ENCODE measurements at places on chromosomes 6 and 20. TPM values are rescaled to one million over a fixed set of nuclear protein-coding genes. Genes with fewer than 3 reads are reported as not detected.

ELOVL4 gene
- 15.1 TPM for total RNA-seq

DNA sequence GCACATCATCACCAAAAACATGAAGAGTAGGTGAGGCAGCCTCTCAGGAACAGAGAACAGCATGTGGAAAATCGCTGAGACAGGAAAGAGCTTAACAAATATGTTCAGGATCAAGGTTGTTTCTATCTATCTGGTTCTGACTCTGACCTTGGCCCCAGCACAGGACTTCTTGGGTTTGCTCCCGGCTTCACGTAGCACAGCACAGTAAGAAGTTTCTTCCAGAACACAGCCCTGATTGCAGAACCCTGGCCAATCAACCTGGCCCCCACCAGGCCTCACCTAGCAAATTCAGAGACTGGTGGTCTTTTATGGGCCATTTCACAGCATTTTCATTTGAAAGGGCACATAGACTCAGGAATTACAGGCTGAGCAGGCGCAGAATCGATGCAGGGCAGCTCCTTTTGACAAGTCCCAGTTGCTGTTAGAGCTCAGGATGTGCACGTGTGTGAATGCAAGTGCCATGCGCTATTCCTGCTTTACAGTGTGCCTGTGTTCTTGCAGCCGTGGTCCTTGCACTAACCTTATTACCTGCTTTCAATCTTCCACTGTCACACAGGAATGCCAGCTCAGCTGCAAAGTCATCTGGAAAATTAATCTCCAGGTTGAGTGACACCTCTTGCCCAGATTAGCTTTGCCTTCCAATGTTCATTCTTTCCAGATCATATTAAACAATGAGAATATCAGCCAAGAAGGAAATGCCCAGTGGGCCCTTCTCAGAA is 100.5 kb upstream of the SLC2A12 start:
- no peaks in the 10 kb centered on the region for H3K27me3 ChIP-seq
- no peaks in the 10 kb centered on the region for H3K36me3 ChIP-seq
- H3K4me3 ChIP-seq: no peak overlapping the region
- H3K27ac ChIP-seq: no peak overlapping the region

GRCh38 chr6:40425192-40425919 is 161.8 kb downstream of the LRFN2 start:
- no peaks in the 10 kb centered on the region for H3K36me3 ChIP-seq
- H3K4me3 ChIP-seq: no peak overlapping the region
- H3K27ac ChIP-seq: no peak overlapping the region
- H3K4me1 ChIP-seq: peaks cover 9% of the 10 kb centered on the region
- DNase-seq: no peak

- H3K4me1 ChIP-seq: no peaks in the 10 kb centered on the region
- no peaks in the 10 kb centered on the region for H3K36me3 ChIP-seq
- H3K27me3 ChIP-seq: no peaks in the 10 kb centered on the region
- H3K4me3 ChIP-seq: no peak overlapping the region
- no peak overlapping the region for H3K27ac ChIP-seq
Measured at GRCh38 chr6:46989398-46989797, 52.7 kb downstream of the ADGRF1 start.

GRCh38 chr6:72968704-72969103 is 256.6 kb downstream of the KHDC1L start:
- no peaks in the 10 kb centered on the region for H3K27me3 ChIP-seq
- no peaks in the 10 kb centered on the region for H3K4me1 ChIP-seq
- H3K27ac ChIP-seq: no peak overlapping the region
- DNase-seq: no peak
- H3K4me3 ChIP-seq: no peak overlapping the region

DNA sequence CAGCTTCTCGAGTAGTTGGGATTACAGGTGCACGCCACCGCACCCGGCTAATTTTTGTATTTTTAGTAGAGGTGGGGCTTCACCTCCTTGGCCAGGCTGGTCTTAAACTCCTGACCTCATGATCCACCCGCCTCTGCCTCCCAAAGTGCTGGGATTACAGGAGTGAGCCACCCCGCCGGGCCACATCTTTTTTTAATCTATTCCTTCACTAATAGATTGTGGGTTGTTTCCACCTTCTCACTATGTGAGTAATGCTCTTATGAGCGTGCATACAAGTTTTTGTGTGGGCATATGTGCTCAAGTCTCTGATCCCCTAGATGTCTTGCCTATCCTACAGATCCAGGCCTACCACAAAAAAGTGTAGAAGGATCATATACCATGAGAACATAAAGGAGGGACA is 30.7 kb downstream of the CARMIL1 start:
- H3K27ac ChIP-seq: no peak overlapping the region
- H3K27me3 ChIP-seq: no peaks in the 10 kb centered on the region
- H3K36me3 ChIP-seq: no peaks in the 10 kb centered on the region
- H3K4me3 ChIP-seq: no peak overlapping the region

DNA sequence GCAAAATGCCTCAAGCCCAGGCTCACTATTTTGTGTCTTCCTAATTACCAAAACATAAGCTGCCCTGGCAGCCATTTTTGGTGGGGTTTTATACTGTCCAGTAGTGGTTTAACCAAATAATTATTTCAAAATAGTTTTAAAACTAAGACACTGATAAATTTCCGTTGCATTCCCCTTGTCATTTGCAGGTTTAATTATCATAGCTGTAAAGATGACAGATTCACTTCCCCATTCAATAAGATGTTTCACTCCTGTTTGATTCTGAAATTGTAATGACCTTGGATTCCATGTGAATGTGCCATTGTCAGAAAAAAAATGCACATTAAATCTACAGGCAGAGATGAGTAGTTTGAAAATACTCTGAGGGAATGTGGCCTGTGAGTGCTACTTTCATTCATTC is 172.0 kb downstream of the COL9A1 start:
- H3K27ac ChIP-seq: no peak overlapping the region
- no peak for DNase-seq
- H3K4me3 ChIP-seq: no peak overlapping the region
- H3K4me1 ChIP-seq: peaks cover 4% of the 10 kb centered on the region

DNA sequence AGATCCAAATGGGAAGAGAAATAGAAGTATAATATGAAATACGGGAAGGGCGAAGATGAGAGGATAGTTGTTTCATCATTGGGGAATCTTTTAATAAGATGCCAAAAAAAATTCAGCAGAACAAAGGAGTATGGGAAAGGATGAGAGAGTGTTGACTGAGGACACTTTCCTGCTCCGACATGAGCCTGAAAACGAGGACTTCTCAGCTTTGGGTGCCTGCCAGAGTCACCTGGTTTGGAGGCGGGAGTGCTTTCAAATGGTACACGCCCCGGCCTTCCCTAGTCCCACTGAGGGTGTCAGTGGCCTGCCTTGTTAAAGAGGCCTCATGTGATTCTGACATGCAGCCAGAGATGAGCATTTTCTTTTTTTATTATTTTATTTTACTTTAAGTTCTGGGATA is 250.9 kb downstream of the ANKRD60 start:
- no peak overlapping the region for H3K4me3 ChIP-seq
- no peaks in the 10 kb centered on the region for H3K27me3 ChIP-seq
- no peaks in the 10 kb centered on the region for H3K36me3 ChIP-seq
- peaks cover 2% of the 10 kb centered on the region for H3K4me1 ChIP-seq
- DNase-seq: no peak
- no peak overlapping the region for H3K27ac ChIP-seq

DNA sequence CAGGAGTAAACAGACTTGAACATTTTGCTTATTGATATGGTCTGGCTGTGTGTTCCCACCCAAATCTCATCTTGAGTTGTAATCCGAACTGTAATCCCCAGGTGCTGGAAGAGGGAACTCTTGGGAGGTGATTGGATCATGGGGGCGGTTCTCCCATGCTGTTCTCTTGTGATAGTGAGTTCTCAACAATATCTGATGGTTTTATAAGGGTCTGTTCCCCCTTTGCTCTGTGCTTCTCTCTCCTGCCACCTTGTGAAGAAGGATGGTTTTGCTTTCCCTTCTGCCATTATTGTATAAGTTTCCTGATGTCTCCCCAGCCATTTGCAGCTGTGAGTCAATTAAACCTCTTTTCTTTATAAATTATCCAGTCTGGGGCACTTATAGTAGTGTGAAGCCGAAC is 40.0 kb downstream of the MYLIP start:
- no peaks in the 10 kb centered on the region for H3K27me3 ChIP-seq
- no peaks in the 10 kb centered on the region for H3K36me3 ChIP-seq

- no peaks in the 10 kb centered on the region for H3K4me1 ChIP-seq
- no peak for DNase-seq
- no peaks in the 10 kb centered on the region for H3K36me3 ChIP-seq
- H3K27me3 ChIP-seq: no peaks in the 10 kb centered on the region
Measured at GRCh38 chr6:36101691-36102090, 28.6 kb upstream of the MAPK13 start.

C20orf144 gene
- 0.23 TPM for total RNA-seq

WFDC10B gene
- 0.54 TPM for total RNA-seq

DNA sequence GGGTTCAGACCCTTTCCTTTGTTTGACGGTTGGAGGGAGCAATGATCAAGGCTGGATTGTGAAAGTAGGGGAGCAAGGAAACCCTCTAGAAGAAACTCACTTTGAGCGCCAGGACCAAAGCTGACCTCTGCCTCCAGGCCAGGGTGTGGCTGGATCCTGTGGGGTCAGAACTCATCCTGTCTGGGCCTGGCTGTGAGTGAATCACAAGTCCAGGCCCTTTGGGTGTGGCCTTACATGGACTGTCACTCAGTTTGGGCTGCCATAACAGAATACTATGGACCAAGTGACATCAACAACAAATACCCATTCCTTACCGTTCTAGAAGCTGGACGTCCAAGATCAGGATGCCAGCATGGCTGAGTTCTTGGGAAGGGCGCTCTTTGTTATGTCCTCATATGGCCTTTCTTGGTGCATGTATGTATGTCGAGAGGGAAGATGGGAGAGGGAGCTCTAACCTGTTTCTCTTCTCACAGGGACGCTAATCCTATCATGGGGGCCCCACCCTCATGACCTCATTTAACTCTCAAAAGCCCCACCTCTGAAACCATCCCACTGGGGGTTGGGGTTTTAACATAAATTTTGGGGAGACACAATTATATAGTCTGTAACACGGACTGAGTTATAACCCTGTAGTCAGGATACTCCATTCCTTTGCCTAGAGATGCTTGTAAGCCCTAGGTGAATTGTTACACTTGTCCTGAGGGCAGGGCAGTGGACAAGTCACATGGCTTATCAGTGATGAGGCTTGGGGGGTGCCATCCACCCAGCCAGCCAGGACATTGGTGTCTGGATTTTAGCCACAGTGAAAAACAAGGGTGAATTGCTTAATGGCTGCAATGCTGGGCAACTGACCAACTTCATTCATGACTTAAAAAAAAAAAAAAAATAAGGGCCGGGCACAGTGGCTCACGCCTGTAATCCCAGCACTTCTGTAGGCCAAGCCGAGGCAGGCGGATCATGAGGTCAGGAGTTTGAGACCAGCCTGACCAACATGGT is 80.0 kb downstream of the TRMT11 start:
- no peaks in the 10 kb centered on the region for H3K27me3 ChIP-seq
- DNase-seq: no peak
- no peak overlapping the region for H3K27ac ChIP-seq
- no peak overlapping the region for H3K4me3 ChIP-seq
- no peaks in the 10 kb centered on the region for H3K36me3 ChIP-seq

DNA sequence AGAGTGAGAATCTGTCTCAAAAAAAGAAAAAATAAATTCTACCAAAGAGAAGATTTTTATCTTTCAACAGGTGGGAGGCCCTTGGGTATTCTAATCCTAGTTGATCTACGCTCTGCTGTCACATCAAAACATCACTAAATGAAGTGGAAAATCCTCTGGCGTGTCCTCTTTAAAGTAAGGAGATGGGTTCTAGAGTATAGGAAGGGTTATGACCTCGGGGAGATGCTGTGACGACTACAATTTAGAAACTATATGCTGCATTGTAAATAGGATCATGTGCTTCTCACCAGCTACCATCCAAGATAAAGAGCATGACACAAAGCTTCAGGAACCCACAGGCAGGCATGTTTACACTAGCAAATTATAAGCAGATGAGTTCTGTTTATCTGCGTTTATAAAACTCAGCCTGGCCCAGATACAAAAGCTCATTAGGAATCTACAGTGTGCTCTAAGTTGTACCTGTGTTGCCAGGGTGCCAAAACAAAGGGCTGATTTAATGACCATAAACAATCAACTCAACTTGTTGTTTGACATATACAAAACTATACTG is 197.1 kb upstream of the PLN start:
- H3K4me3 ChIP-seq: no peak overlapping the region
- no peaks in the 10 kb centered on the region for H3K36me3 ChIP-seq
- H3K4me1 ChIP-seq: no peaks in the 10 kb centered on the region
- H3K27ac ChIP-seq: no peak overlapping the region
- DNase-seq: no peak

REM1 gene
- not detected for total RNA-seq
